Activated naive CD4-positive, alpha-beta T cell treated with Interleukin-2 at 50 U/mL for 16 hours (primary cell): ENCODE measurements at places on chromosomes 4 and X.

DNA sequence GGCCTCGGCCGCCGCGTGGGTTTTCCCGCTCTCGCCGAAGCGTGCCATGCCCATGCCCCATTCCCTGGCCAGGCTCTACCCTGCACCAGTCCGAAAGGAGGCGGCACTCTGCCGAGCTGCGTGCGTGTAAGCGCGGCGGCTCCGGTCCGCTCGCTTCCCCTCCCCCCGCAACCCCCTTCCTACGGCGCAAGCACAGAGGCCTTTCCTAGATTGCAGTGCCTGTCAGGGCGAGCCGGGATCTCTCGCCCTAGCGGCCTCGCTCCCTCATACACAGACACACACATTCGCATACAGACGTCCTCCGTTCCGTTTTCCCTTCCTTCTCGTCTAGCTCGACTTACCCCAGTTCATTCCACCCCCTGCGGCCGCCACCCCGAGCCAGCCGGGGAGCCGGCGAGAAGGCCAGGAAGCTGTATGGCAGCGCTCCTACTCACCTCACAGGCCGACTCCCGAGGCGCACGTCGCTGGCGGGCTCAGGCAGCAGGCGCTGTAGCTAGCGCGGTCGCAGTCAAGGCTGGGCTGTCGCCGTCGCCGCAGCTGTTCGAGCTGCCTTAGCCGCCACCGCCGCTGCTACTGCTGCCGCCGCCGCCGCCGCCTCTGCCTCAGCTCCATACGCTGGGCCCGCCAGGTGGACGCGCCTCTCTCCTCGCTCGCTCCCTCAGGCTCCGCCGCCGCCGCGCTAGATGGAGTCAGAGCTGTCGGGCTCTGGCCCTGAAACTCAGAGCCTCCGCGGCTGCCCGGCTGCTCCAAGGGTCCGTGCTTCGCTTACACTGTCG is 615 bp downstream of the NEXMIF start:
- peak; percentile 23 for DNase-seq

DNA sequence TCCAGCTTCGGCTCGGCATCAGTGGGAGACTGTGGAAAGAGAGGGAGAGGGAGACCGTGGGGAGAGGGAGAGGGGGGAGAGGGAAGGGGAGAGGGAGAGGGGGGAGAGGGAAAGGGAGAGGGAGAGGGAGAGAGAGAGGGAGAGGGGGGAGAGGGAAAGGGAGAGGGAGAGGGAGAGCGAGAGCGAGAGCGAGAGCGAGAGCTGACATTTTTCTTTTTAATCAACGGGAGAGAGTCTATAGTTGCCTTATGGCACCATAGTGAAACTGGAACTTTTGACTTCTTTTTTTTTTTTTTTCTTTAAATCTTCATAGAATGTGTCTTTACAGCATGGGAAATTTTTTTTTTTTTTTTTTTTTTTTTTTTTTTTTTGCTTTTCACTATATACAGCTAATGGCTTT is 94.7 kb upstream of the NUDT6 start:
- no peak for DNase-seq

GRCh38 chr4:186772936-186773487 is 49.4 kb upstream of the FAT1 start:
- DNase-seq: no peak

- DNase-seq: no peak
Observed at GRCh38 chr4:93334003-93334402, 494.6 kb upstream of the ATOH1 start.

GRCh38 chrX:118872102-118872566 is 48.5 kb downstream of the ZCCHC12 start:
- DNase-seq: no peak

DNA sequence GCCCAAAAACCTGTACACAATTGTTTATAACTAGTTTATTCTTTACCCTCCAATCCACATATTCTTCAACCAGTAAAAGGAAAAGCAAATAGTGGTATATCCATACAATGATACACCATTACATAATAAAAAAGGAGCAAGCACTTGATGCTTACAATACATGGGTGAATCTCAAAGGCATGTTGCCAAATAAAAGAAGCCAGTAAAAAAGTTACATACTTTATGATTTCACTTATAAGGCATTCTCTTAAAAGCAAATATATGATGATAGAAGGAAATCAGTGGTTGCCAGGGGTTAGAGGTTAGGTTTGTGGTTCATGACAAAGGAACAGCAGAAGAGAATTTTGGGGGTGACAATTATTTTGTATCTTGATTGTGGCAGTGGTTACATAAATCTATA is 896.1 kb upstream of the LCORL start:
- DNase-seq: no peak
